Right ventricle myocardium superior (tissue), 1 donor: ENCODE measurements at places on chromosomes 7 and 10.

DNA sequence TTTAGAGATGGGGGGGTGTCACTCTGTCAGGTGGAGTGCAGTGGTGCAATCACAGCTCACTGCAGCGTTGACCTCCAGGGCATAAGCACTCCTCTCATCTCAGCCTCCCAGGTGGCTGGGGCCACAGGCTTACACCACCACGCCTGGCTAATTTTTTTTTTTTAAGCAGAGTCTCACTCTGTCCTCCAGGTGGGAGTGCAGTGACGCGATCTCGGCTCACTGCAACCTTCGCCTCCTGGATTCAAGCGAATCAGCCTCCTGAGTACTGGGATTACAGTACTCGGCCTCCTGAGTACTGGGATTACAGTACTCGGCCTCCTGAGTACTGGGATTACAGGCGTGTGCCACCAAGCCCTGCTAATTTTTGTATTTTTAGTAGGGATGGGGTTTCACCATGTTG, 23.6 kb upstream of the PPIA start:
- DNase-seq, result no peak

GRCh38 chr7:87853237-87853864, 22.8 kb downstream of the SLC25A40 start:
- DNase-seq, result no peak

DNA sequence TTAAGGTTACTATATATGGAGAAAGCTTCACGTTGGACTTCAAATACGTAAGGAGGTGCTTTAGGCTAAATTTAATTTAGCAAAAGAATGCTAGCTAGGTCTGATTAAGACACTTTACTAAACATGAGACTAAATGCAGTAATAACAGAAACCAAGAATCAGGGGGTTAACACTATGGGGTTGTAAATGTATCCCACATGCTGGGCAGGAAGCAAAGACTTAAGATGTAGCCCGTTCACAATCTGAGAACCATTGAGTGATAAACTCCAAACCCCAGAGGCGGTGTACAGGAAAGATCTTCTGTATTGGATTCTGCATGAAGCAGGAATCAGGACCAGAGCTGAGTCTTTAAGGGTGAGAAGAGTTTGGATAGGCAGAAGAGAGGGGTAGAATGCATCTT, 60.4 kb downstream of the FZD1 start:
- no peak for DNase-seq

DNA sequence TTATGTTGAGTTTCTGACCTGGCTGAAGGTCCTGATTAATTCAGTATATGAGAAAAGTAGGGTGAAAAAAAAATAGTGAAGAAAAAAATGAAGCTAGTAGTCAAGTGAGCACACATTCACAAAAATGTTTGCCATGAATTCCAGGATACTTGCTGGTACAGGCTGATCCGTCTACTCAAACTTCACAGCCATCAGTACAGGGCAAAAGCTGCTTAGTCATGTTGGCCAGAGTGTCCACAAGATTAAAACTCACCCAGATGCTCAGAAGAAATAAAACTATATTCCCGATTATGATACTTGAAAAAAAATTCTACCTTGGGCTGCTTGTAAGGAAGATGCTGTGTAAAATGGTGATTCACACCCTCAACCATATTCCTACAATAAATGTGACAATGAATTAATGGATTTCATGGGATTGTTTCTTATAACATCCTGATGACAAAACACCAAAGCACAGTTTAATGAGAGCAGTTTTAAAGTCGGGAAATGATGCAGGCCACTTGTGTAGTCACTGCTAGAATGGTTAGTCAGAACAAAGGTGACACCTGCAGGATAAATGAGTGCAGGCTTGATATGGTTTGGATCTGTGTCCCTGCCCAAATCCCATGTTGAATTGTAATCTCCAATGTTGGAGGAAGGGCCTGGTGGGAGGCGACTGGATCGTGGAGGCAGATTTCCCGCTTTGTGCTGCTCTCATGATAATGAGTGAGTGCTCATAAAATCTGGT, 49.2 kb upstream of the ANKRD1 start:
- no peak for DNase-seq

GRCh38 chr7:141475679-141476078, 75.5 kb upstream of the AGK start:
- no peak for DNase-seq
